Melanocyte of skin (primary cell): ENCODE measurements at places on chromosomes 2 and 18. TPM values are rescaled to one million over a fixed set of nuclear protein-coding genes. Genes with fewer than 3 reads are reported as not detected.

The DAPL1 gene
- total RNA-seq, result 11.7 and 20.0 TPM in 2 replicates

The SCN3A gene
- total RNA-seq, result under 0.01 and 0.34 TPM in 2 replicates

The CAPN14 gene
- 0.33 and 0.62 TPM in 2 replicates for total RNA-seq

The GPR39 gene
- 0.34 TPM in 1 of 2 replicates, not detected in the other for total RNA-seq

The DES gene
- under 0.01 TPM in 1 of 2 replicates, not detected in the other for total RNA-seq

The SLC8A1 gene
- total RNA-seq, result 8.0 and 12.6 TPM in 2 replicates

The DGUOK gene
- total RNA-seq, result 45.4 and 74.9 TPM in 2 replicates

The EFHD1 gene
- 0.34 and 2.9 TPM in 2 replicates for total RNA-seq

The ATIC gene
- 20.0 and 49.4 TPM in 2 replicates for total RNA-seq

The OXER1 gene
- total RNA-seq, result under 0.01 TPM in 1 of 2 replicates, not detected in the other

The SPATS2L gene
- total RNA-seq, result 53.0 and 53.8 TPM in 2 replicates

The SH3RF3 gene
- total RNA-seq, result 1.4 and 3.6 TPM in 2 replicates

The ARHGAP28 gene
- 0.34 and 1.5 TPM in 2 replicates for total RNA-seq

The RBM44 gene
- total RNA-seq, result 0.34 and 0.36 TPM in 2 replicates

The TUBA4B gene
- total RNA-seq, result not detected in 2 replicates

The SERPINB10 gene
- 1.00 TPM in 1 of 2 replicates, not detected in the other for total RNA-seq

The ASB3 gene
- 19.0 and 28.7 TPM in 2 replicates for total RNA-seq

The HIBCH gene
- 13.1 and 36.7 TPM in 2 replicates for total RNA-seq

The CFAP53 gene
- total RNA-seq, result under 0.01 and 0.69 TPM in 2 replicates

The ARHGAP15 gene
- 1.1 and 1.4 TPM in 2 replicates for total RNA-seq

The FAHD2A gene
- 52.3 and 55.6 TPM in 2 replicates for total RNA-seq

The LRRTM1 gene
- total RNA-seq, result not detected in 2 replicates

The C18orf54 gene
- total RNA-seq, result 2.1 and 2.5 TPM in 2 replicates

The COX7A2L gene
- 103 and 140 TPM in 2 replicates for total RNA-seq

The IL1RN gene
- 0.69 TPM in 1 of 2 replicates, not detected in the other for total RNA-seq

The GALR1 gene
- total RNA-seq, result not detected in 2 replicates

The MARCHF4 gene
- not detected in 2 replicates for total RNA-seq
